ENCODE measurements at places on chromosomes 13 and 19.

GRCh38 chr13:110354715-110355473 is 47.8 kb downstream of the COL4A2 start:
- DNase-seq, result no peak

DNA sequence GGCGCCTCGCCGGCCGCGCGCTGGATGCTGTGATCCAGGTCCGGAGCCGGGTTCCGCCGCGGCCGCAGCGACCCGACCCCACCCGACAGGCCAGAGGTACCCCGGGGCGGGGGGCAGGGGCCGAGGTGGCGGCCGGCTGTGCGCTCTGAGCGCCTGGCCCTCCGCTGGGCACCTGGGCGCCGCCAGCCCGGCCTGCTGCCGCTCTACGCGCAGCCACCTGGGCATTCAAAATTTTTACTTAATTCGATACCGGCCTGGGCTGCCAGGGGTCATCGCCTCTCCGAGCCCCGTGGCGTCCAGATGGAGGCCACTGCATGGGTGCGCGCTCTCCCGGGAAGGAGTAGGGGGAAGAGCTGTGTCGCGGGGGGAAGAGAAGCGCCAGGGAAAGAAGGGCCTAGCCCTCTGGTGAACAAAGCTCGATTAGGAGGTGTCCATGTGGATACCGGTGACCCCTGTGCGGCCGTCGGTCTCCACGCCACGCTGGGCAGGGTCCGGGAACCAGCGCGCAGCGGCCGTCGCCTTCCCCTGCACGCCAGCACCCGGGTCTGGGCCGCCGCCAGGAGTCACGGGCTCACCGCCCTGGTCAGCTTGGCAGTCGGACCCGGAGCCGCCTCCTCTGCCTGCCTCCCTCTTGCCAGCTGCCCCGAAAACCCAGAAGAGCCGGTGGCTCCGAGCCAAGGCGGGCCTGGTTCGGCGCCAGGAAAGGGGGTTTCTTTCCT is 666 bp downstream of the BIVM start:
- DNase-seq, result no peak

DNA sequence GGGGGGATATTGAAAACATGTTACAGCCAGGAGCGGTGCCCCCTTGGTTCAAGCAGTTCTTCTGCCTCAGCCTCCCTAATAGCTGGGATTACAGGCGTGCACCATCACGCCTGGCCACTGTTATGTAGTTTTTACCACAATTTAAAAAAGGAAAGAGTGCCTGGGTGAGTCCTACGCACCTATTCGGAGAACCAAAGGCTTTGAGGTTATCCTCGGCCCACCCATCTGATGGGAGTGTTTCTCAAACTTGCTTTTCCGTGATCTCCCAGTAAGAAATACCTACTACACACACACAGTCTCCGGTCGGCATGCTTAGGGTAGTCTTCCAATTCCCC is 4.2 kb upstream of the GP6 start:
- DNase-seq, result no peak

DNA sequence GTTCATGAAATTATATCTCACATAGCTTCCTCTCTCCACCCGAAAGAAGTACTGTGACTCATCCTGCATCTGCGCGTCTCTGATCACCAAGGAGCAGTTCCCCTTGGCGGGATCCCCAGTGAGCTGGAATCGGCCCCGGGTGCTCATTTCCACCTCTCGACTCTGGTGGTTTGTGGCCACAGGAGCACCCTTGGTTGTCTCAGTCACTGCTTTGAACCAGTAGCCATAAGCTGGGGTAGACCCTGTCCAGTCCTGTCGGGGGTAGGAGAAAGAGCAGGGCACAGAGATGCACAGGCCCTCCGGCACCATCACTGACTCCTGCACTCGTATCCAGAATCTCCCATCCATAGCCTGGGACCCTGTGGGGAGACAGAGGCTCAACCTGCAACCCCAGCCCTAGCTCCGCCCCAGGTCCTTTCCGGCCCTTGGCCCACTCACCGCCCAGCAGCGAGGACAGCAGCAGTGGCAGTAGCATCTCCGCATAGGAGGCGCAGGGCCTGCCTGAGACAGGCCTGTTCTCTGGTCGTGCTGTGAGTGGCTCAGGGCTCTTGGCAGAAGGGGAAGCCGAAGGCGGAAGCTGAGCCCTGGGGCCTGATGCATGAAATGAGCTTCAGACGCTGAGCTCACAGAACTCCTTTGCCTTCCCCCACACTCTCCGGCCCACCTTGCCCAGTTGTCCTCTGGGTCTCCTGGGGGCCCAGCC is at the start of gene SIGLEC10:
TSS of gene SIGLEC10 (minus strand) at position 536 of the 703 bp plus-strand sequence. CDS start at position 475, 61 bp downstream.
- no peak for DNase-seq

DNA sequence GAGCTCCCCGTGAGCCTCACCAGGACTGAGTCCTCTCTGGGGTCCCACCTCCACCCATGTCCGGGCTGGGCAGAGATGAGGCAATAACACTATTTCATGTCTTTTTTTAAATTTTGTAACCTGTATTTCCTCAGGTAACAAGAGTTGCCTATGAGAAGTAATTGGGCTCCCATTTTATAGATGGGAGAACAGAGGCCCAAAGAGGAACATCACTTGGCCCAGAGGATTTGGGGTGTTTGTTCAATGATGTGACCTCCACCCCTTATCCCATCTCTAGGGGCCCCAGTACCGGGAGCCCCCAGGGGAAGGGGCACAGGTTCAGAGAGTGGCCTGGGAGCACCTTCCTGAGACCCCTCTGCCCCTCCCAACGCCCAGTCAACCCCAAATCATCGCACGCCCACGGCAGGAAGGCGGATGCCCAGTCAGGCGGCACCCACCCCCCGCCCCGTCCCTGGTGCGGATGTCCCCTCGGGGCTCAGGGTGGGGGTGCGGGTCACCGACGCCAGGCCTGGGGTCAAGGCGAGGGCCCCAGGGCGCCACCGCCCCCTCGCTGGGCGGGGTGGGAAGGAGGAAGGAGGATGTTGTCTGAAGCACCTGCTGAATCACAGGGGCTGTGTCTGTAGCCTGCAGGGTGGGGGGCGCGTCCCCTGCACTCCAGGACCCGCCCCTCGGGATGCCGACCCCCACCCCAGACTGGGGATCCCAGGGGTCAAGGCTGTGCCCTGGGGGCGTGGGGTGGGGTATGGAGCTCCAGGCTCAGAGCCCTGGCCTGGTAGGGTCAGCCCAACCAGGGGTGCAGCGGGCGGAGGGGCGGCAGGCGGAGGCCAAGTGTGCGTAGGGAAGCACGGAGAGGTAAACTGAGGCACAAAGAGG is 9.0 kb upstream of the CIRBP start:
- no peak for DNase-seq

DNA sequence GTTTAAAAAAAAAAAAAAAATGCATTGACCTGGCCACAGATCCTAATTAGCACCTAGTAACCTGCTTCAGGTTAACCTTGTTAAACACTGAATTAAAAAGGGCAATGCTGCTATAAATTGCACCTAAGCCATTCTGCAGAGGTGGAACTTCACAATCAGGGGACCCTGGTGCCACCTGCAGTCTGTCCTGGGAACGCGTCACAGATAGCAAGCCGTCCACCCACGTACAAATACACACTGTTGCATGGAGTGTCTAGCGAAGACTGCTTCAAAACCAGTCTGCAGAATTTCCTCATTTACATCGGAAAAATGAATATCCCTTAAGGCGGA is 169.3 kb downstream of the COL4A1 start:
- DNase-seq, result peak; percentile 34

GRCh38 chr19:5665781-5666513 is 14.4 kb downstream of the MICOS13 start:
- no peak for DNase-seq

DNA sequence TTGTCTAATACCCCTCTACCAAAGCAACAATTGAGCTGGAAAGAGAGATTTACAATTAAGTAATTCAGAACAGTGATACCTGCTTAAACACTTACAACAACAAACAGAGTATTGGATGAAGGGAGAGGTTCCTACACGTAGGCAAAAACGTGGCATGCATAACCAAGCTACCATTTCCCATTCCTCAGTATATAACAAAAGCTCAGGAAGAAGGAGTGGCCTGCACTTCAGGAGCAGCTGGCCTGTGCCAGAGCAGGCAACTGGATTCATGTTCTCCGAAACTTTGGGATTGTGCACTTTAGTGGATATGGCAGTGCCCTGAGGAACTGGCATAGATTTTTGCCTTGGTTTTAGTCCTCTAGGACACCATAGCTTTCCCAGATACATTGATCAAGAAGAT is 630.2 kb upstream of the PCDH9 start:
- DNase-seq, result no peak

DNA sequence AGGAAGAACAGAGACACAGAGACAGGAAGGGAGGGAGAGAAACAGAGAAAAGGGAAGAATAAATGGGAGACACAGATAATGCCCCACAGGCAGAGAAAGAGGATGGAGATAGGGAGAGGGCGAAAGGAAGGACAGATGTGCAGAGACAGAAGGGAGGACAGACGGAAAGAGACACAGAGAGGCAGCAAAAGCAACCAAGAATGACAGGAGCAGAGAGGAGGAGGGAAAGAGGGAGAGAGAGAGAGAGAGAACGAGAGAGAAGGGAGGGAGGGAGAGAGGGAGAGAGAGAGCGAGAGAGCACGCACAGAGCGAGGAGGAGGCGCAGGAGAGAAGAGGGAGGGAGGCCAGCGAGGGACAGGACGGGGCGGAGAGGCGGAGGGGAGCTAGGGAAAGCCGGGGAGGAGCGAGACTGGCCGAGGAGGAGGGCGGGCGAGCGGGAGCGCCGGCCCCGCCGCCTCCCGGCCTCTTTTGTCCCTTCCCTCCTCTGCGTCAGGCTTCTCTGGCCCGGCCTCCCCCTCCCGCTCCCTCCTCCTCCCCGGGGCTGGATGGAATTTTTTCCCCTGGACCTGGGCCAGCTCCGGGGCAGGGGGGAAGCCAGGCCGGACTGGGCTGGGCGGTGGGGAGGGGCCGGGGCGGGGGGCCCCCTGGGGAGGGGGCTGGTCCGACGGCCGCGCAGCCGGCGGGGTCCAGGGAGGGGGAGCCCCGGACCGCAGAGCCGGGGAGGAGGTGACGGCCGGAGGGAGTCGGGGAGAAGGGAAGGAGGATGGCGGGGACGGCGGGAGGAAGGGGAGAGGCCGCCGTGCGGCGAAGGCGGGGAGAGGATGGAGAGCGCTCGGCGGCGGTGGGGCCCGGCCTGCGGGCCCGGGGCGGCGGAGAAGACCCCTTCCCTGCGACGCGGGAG is 4.2 kb upstream of the SPACA6 start:
- peak; percentile 63 for DNase-seq

DNA sequence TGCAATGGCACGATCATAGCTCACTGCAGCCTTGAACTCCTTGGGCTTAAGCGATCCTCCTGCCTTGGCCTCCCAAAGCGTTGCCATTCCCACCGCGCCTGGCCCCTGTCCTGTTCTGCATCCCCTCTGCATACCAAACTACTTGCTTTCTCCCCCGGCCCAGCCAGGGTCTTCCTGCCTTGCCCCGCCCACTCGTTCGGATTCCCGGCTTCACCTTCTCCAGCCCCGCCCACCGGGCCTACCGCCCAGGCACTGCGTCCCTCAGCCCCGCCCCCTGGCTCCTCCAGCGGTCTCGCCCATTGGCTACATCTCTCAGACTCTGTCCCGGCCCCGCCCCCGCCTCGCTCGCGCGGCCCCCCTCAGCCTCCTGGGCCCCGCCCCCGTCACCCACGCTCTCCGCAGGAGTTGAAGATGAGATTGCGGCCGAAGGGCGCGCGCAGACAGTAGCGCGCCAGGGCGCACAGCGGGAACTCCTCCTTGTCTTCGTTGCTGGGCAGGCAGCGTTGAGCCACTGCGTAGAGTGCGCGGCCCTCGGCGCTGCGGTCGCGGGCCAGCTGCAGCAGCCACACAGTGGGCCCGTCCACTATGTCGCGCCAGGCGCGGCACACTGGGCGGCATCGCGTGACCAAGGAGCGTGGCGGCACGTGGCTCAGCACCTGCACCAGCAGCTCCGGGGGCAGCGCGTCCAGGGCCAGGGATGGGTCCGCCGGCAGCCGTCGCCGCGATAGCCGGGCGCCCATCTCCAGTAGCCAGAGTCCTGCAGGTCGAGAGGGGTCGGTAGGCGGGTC is 19.0 kb downstream of the MRPS12 start:
- no peak for DNase-seq

- no peak for DNase-seq
Measured at GRCh38 chr13:105365831-105366230, 1169.6 kb downstream of the EFNB2 start.

GRCh38 chr19:45990113-45990728 is 5.0 kb upstream of the CCDC61 start:
- no peak for DNase-seq

DNA sequence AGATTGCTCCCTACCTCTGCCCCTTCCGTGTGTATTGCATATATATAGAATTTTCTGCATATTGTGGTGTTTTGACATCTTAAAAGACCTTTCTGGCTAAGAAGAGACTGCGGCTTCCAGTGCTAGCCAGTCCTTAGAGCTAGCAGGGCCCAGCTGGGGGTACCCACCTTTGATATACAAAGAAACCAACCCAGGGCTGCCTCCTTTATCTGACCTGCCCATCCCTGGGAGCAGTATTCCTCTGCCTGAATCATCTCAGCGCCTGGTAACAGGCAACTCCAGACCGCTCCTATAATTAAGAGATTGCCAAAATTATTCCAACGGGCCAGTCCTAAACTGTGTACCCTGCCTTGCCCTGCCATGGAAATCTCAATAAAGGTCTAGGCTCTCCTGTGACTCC is 186.3 kb upstream of the RNF113B start:
- no peak for DNase-seq

- DNase-seq, result no peak
Measured at GRCh38 chr13:25166306-25166705, 5.8 kb downstream of the AMER2 start.

DNA sequence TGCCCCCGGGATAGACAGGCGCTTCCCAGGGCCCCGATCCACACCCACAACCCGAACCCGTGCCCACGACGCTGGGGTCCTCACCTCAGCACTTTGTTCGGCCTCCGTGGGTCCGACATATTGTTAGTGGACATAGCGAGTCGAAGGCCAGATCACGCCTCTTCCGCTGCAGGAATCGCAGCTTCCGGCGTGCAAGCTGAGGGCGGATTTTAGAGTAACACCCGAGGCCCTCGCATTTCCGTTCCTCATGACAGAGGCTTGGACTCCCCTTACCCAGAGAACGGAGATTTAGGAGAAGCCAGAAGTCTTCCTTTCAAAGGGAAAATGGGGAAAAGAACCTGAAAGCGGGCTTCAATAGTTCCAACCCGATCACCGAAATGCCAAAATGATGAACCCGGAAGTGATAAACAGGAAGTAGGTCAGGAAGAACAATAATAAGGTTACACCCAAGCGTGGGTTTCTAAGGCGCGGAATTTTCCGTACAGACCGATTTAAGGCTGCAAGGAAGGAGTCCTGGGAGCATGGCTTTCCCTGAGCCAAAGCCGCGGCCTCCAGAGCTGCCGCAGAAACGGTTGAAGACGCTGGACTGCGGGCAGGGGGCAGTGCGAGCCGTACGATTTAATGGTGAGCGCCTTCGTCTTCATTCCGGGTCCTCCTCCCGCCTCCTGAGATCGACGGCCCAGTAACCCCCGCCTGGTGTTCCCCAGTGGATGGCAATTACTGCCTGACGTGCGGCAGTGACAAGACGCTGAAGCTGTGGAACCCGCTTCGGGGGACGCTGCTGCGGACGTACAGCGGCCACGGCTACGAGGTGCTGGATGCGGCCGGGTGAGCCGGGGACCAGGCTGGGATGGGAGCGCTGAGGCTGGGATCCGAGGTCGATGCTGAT is 2.9 kb downstream of the WDR83 start:
- no peak for DNase-seq

- no peak for DNase-seq
Measured at GRCh38 chr19:50264483-50265186, 61.2 kb downstream of the MYH14 start.
